ENCODE measurements at places on chromosomes 4 and X.

DNA sequence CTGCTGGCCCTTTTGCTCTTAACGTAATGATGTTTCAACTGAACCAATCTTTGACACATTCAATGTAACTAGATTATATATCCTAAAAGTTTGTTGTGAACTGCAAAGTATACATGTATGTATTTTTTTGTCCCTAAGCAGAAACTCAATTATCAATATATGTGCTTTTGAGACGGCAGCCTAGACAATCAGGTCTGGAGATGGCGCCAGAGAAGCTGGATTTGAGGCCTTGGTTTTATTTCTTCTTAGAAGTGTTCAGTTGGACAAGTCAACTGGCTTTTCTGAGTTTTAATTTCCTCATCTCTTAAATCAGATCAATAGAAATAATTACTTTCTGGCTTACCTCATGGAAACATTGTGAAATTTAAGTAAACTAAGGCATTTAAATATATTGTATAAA, 62.5 kb downstream of the DCAF8L1 start:
- DNase-seq, result no peak

GRCh38 chr4:38610521-38610920, 53.5 kb upstream of the KLF3 start:
- DNase-seq, result no peak

- DNase-seq, result no peak
Measured at GRCh38 chr4:46793036-46793435, 116.0 kb downstream of the COX7B2 start.

GRCh38 chrX:37644381-37645305, 40.9 kb upstream of the XK start:
- peak; percentile 13 for DNase-seq

DNA sequence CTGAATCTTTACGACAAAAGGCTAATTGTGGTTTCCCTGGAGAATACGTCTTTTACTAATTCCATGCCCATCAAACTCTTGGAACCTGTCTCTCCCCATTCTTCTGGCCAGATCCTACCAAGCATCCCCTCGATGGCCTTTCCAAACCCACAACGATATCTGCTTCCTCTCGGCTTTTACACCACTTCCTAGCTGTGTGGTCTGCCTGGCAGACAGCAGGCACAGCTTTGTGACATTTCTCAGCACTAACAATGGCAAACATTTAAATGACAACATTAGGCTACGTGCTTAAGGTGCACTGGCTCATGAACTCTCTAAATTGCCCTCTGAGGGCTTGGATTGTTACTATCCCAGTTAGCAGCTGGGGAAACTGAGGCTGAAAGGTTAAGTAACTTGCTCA, 141.0 kb downstream of the NSUN7 start:
- DNase-seq, result no peak

- DNase-seq, result no peak
Measured at GRCh38 chrX:54945224-54945623, 24.6 kb downstream of the TRO start.

- peak; percentile 64 for DNase-seq
Measured at GRCh38 chr4:189792924-189793618, 147.6 kb upstream of the FRG1 start.

DNA sequence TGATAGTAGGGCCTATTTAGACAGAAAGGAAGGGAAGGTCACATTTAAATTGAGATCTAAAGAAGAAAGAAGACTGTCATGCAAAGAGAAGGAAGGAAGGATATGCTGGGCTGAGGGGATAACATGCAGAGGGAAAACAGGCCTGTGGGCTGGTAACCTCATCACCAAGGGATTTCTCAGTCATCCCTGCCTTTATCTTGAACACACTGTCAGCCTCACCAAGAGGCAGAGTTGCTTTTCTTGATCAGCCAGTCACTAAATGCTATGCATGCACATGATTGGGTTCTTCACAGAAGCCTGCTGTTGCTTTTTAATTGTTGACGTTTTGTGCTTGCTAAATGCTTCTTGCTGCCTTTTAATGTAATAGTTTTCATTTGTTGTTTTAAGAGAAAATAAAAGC, 113.0 kb downstream of the ARHGAP24 start:
- no peak for DNase-seq

DNA sequence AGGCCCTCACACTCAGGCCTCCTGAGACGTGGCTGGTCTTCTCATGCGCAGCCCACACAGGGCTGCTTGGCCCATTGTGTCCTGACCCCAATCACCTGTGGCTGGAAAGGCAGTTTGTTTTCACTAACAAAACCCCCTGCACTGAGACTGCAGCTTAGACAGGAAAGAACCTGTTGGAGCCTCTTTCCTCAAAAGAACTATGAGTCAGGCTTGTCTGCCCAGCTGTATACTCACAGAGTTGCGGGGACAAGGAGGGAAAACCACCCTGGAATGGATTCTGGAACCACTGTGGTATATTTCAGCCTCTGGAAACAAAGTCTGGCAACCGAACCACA, 5.2 kb upstream of the TMEM156 start:
- no peak for DNase-seq

DNA sequence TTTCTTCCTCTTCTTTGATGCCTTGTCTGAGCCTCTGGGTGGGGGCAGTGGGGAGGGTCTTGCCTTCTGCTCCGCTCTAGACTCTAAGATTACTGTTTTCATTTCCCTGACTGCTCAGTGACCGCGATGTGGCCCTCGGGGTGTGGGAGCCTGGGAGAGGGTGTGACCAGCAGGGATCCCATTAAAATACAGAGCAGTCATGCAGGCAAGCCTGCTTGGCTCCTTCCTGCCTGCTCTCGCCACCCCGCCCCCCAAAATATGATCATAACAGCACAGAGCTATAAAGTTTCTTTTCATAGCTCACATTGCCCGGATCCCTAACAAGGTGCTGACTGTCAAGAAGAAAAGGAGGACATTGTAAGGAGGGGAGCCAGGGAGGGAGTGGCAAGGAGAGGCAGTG, 332.9 kb downstream of the RAB28 start:
- no peak for DNase-seq
